Small intestine (tissue), 16 donors: ENCODE measurements at places on chromosomes 13 and 19.
A peak's percentile ranks its signal among the peaks of the same experiment; 100 is the strongest.

DNA sequence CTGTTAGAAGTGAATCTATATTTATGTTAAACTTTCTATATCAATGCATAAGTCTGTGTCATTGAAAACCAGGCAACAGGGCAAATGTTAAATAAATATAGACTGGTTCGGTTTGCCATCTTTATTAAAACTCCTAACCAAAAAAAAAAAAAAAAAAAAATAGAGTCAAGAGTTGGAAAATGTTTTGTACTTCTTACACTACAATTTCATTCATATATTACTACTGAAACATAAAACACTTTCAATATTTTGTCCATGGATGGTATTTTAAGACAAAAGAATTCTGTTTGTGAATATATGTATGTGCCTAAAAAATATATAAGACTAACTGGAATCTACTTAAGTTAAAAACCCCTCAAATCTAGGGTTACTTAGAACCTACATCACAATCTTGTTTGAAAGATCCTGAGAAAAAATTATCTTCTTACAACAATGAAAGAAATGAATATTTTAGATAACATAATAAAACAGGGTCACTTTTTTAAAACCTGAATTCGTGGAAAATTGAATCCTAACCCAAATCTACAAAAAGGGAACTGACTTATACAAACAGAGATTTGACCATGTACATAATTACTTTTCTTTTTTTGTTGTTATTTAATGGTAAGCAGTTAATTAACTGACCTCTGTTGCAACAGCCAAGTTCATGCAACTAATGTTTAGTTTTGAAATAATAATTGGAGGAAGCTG, 5.1 kb downstream of the DACH1 start:
- peak; percentile 44 for DNase-seq

DNA sequence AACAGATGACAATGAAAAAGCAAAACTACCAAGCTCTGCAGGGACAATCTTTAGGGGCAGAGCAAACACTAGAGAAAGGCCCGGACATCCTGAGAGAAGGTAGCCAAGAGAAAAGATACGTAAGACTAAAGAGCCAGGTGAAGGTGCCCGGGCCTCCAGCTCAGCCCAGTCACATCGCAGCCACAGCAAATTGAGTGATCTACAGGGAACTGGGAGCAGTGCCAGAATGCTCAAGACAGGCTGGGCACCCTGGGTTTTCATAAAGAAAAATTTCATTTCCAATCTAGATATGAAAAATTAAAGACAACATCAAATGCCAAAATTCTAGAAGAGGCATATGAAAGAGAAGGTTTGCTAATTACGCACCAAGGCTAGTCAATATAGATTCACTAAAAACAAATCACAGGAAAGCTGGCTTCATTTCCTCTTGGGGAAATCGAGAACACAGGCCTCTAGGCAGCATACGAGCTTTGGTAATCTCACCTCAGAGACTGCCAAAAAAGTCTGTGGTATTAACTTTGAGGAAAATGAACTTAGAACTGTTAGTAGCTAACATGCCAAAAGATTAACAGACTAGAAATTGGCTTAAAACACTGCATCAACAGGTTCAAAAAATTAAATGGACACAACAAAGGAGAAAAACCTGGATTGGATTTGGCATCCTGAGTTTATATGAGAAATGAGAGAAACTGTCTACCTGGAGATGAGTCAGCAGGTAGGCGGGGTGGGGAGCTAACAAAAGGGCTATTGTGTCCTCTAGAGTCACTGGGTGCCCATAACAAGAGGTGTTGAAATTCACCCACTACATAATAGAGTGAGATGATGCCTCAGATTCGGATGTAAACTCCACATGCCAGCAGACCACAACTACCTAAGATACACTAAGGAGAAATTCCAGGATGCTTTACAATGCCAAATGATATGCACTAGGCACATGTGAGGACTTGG, 6.6 kb downstream of the ANKRD10 start:
- DNase-seq = peak; percentile 63

GRCh38 chr19:18650468-18651041, 13.7 kb downstream of the KLHL26 start:
- DNase-seq = no peak

DNA sequence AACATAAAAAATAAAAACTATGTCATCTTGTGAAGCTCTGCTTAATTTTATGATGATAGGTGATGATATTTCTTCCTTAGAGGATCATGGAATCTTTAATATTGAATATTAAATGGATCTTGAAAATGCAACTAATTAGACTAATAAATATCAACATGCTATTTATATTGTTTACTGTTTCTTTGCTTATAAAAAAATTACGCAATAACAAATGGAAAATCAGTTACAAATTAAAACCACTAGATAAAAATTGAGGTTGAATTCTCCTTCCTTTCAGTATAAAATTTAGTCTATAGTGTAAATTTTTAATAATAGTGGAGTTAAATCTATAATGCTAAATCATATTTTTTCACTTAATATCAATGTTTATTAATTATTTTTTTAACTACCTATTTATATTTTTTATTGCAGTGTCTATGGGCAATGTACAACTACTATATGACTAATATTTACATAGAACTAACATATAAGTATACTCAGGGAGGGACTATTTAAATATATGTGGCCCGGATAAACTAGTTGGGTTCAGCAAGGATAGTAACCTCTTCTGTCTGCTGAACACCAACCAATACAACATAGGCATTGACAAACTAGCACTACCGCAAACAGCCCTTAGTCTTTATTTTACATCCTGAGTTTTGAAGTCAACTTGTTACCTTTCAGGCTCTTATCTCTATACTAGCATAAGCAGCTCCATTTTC, 628.0 kb downstream of the EFNB2 start:
- DNase-seq = no peak

DNA sequence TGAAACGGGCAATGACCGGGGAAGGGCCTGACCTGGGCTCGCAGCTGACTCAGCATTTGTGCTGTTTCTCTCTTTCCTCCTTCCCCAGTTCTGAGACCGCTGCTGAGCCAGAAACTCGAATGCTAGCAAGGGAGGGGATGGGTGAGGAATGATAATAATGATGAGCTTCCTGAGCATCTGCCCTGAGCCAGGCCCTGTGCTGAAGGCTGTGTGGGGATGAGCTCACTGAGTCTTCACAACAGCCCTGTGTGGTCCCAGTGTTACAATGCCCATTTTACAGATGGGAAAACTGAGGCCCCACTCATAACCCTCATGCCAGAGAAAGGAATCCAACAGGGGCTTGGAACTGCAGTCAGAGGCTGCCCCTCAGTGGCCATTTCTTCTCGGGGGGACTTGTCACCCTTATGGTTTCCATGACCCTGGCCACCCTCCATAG, 8.1 kb downstream of the SULT2B1 start:
- no peak for DNase-seq

- DNase-seq = no peak
These were observed 6.5 kb upstream of the TNFSF9 start for GRCh38 chr19:6524311-6524710.

DNA sequence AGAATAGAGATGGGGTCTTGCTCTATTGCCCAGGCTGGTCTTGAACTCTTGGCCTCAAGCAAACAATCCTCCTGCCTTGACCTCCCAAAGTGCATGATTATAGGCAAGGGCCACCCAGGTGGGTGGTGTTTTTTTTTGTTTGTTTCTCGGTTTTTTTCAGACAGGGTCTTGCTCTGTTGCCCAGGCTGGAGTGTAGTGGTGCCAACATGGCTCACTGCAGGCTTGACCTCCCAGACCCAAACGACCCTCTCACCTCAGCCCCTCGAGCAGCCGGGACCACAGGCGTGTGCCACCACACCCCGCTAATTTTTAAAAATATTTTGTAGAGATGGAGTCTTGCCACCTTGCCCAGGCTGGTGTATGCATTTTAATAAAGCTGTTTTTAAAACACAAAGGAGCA, 14.9 kb downstream of the GRTP1 start:
- DNase-seq = no peak

GRCh38 chr13:38814331-38814730, 127.5 kb downstream of the FREM2 start:
- no peak for DNase-seq

- no peak for DNase-seq
These were observed 99.0 kb downstream of the PCDH20 start for GRCh38 chr13:61316647-61317046.

GRCh38 chr13:38630780-38631179, 56.1 kb upstream of the FREM2 start:
- DNase-seq = no peak

- no peak for DNase-seq
These were observed 17.1 kb downstream of the PNMA8A start for GRCh38 chr19:46454244-46454643.

- no peak for DNase-seq
These were observed 1.4 kb downstream of the ZNF536 start for GRCh38 chr19:30373593-30373992.

- DNase-seq = peak; percentile 32
These were observed 2.5 kb downstream of the KLK10 start for GRCh38 chr19:51016798-51017683.

- DNase-seq = no peak
These were observed 17.4 kb downstream of the ZNF677 start for GRCh38 chr19:53237114-53237777.

- no peak for DNase-seq
These were observed at the start of gene C5AR1 for GRCh38 chr19:47309608-47310007. Gene C5AR1, plus strand, starts transcription at chr19:47309861. Its CDS starts 35 bp downstream, at chr19:47309896.

GRCh38 chr13:96993634-96994016, 651 bp downstream of the OXGR1 start:
- DNase-seq = no peak

DNA sequence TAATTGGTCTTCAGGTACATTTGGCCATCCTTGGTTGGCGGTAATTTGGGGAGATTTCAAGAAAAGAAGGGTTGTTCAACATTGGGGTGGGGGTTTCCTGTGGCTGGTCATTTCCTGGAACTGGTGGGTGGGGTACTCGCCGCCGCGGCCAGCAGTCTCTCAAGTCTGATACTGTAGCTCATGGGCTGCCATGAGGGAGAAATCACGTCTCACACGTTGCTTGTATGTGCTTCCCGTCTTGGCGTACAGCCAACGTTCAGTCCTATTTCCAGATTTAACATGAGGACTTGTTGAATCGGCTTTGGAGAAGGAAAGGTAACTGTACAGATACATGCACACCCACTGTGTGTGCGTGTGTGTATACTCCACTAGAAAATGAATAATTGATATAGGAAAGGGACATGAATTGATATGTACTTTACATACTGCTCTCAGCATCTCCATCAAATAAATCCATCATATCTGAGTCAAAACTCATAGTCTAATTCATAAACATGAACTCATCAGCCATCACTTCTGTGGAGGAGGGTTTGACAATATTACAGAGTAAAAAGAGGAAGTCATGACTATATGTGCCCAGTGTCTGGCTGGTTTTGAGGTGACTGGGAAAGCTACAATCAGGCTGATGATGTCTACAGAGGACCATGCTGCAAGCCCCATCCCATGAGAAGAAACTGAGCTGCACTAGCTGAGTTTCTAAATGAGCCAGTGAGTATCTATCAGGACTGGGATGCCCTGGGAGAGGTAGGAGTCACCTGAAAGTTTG, 418.1 kb downstream of the TSHZ3 start:
- DNase-seq = no peak
